ENCODE measurements at places on chromosomes 12 and 14.

GRCh38 chr12:46516933-46517578 is 144.5 kb upstream of the SLC38A2 start:
- DNase-seq, result peak; percentile 21

- DNase-seq, result peak; percentile 84
These were observed at the start of gene HOXC10 for GRCh38 chr12:53984901-53985691. HOXC10 (plus strand) TSS chr12:53985146; CDS start chr12:53985260, 114 bp downstream.

DNA sequence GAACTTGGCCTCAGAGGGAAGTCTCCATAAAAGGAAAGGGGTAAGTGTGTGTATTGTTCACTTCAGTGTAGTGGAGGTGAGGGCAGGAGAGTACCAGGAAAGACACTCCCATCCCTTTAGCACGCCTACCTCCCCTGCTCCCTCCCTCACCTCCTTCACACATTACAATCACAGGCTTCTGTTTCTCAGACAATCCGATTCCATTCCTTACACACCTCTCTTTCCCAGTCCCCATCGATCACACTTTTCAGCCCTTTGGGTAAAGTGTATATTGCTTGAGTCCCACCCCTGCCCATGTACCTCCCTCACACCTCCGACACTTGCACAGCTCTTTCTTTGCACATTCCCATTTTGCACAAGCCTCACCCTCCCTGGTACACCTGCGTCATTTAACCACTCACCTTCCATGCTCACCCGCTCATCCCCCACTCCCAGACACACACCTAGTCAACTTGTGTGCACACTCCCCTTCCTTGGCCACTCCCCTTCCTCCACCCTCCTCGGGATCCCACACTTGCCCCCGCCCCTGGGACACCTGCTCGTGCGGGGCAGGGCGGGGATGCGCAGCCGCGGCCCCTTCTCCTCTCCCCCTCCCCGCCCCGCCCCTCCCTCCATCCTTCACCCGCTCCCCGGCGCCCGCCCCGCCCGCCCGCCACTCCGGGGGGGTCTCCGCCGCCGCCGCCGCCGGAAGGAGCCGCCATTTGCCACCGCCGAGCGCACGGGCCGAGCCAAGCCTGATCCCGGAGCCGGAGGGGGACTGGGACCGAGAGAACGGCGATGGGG is at the start of gene MARCHF9:
TSS of gene MARCHF9 (plus strand) at position 693 of the 783 bp plus-strand sequence. CDS start 426 bp downstream, outside the sequence.
- DNase-seq, result peak; percentile 92

DNA sequence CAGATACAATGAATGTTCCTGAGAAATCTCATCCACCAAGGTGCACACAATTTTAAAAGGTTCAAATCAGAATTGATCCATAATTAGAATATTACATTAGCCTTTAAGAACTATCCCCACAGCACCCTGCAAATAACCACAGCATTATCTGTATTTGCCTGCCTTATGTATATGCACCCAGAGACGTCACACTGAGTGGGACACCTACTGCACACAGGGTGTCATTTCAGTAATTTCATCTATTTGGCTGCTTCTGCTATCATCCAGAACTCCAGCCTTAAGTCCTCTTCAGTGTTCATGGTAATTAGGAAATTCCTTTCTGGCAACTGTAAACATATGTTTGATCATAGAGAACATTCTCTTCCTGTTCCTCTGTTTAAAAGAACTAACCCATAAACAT is 298.4 kb downstream of the SYT1 start:
- no peak for DNase-seq

DNA sequence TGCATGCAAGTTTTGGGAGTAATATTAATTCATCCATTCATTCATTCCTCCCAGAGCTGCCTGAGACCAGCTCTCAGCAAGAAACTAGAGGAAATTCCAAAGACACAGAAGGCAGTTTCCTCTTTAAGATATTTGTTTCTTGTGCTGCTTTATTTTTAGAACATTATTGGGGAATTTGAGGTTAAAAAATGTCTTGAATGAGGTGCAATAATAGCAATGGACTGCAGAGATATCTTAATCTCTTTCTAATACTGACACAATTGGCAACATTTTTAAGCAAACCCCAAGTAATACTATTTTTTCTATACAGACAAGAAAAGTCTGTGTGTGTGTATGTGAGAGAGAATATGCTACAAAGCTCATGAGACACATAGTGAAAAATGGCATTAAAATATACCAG is 190.2 kb upstream of the USP15 start:
- DNase-seq, result no peak

- DNase-seq, result no peak
These were observed 85.6 kb downstream of the NAV3 start for GRCh38 chr12:77916276-77916675.

DNA sequence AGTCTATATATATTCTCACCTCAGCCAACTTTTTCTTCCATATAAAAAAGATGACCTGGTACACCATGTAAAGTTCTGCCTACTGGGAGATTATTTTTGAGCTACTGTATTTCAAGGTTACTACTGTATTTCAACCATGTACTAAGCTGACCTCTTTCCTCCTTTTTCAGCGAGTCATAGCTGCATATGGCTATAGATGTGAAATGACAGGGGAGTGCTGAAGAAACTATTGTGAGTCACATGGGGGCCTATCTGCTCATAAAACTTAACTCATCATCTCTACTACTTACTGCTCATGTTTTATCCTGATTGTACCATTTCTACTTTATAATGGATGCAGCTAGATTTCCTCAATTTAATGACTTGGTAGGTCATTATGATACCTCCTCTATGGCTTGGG is 571.4 kb upstream of the ATP2B1 start:
- no peak for DNase-seq

DNA sequence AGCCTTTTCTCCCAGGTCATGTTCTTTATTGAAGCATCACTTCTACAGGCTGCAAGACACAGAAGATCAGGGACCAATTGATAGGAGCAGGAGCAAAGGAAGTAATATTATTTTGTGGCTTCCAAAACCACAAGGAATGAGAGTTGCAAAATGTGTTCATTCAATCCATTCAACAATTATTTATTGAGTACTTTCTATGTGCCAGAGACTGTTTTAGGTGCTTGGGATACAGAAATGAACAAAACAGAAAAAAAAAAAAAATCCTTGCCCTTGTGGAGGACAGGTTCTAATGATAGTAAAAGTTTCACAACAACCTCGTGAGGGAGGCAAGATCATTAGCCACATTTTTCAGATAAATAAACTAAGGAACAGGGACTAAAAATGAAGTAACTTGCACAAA is 20.1 kb upstream of the DACT1 start:
- DNase-seq, result no peak

All from natural killer cell (primary cell).